Large intestine (tissue), 12 donors: ENCODE measurements at places on chromosomes 6 and 20.
A peak's percentile ranks its signal among the peaks of the same experiment; 100 is the strongest.

GRCh38 chr6:45454008-45454911 lies 76.5 kb upstream of the SUPT3H start:
- DNase-seq: no peak

GRCh38 chr20:46268662-46269061 lies 39.6 kb downstream of the CDH22 start:
- DNase-seq: no peak

GRCh38 chr20:56755201-56755600 lies 126.1 kb downstream of the TFAP2C start:
- DNase-seq: no peak

- DNase-seq: no peak
These were observed 12.7 kb downstream of the MYT1 start for GRCh38 chr20:64176971-64177370.

DNA sequence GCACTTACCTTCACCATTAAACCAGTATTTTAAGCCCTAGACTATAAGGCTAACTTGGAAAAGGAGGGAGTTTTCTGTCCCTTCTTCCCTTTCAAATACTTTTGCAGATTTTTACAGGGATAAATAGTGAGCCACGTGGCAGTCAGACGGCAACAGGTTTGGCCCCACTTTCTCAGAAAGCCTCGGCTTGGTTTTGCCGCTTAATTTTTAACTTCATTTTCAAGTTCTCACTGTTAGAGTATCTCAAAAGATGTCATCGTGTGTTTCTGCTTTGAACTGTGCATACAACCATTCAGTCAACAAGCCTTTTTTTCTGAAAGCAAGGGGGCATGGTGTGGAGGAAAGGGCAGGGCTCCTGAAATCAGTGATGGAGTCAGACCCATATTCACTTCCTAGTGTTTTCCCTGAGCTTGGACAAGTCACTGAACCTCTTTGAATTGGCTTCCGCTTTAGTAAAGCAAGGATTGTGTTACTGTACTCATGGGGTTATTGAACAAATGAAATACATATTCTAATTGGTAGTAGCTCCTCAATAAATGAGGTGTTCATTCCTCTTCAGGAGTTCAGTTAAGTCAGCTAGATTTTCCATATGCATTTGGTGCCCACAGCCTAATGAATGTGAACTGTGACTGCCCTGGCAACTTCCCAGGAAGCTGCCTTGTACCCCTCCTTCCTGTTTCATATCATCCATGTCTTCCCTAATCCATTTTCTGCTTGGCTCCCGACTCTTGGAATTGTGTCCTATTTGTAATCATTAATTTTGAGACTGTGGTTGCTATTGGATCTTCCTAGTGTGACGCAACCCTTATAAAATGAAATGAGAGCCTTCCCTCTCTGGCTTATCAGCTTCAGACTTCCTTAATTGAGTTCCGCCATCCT lies at the start of gene SLC17A2:
Gene SLC17A2, minus strand, starts transcription at position 160 of the 879 bp plus-strand sequence. CDS start 4,895 bp downstream, outside the sequence.
- DNase-seq: no peak

DNA sequence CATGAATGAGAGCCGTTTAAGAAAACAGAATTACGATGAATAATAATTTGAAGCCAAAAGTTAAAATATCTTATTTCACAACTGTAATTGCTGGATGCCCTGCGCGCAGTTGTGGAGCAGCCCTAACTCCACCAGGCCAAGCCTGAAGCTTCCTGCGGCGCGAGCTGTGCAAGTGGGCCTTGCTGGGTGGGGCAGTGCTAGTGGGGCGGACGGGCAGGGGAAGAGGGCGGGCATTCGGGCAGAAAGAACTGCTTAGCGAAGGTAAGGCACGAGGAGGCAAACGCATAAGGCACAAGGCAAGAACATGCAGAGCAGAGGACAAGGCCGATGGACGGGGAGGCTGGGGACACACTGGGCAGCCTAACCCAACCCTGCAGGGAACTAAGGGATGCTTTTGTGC lies 2.3 kb downstream of the HLA-DQB2 start:
- no peak for DNase-seq

DNA sequence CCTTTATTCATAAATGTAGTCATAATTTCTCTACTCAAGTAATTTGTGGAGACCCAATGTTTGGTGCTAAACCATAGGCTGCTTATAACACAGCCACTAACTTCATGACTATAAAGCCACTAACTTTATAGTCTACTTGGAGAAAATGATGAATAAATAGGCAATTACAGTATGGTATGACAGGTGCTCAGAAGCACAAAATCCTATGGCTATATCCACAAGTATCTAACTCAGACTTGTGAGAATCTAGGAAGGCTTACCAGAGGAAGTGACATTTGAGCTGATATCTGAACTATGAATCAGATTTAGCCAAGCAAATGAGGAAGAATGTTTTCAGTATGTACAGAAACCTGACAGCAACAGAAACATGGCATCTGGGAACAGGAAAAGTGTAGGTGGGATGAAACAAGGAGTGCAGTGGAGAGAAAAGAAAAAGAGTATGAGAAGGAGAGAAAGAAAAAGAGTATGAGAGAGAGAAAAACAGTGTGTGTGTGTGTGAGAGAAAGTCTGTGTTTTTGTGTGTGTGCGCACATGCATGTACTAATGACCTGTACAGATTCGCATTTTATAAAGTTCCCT lies 59.9 kb downstream of the REV3L start:
- no peak for DNase-seq

- DNase-seq: peak; percentile 16
These were observed 34.7 kb downstream of the KIF25 start for GRCh38 chr6:168032005-168032760.

GRCh38 chr6:78526432-78526831 lies 340.9 kb upstream of the IRAK1BP1 start:
- DNase-seq: no peak

- DNase-seq: no peak
These were observed 329.0 kb downstream of the GJA1 start for GRCh38 chr6:121764493-121764892.

DNA sequence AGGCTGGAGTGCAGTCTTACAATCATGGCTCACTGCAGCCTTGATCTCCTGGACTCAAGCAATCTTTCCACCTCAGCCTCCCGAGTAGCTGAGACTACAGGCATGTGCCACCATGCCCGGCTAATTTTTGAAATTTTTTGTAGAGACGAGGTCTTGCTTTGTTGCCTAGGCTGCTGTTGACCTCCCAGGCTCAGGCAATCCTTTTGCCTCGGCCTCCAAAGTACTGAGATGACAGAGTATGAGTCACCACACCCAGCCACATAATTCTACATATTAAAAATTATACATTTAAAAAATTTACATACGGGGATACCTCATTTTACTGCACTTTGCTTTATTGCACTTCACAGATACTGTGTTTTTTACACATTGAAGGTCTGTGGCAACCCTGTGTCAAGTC lies 115.1 kb downstream of the MAN1A1 start:
- no peak for DNase-seq

GRCh38 chr6:53269827-53270226 lies 78.9 kb downstream of the ELOVL5 start:
- DNase-seq: no peak

GRCh38 chr6:72382602-72383529 lies 239.0 kb upstream of the KCNQ5 start:
- no peak for DNase-seq

DNA sequence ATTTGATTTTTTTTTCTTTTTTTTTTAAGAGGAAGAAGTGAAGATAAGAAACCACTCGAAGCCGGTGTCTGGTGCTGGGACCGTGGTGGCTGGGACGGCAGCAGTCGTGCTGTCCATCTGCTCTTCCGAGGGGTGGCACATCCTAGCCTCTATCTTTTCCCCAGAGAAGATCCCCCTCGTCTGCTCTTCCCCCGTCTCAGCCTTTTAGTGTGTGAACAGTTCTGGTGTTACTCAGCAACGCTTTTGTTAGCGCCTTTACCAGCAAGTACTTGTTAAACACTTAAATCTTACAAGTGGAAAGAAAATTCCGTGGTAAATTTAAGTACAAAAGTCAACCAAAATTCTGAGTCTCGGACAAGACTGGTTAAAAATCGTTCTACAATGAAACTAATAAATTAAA lies 90.1 kb downstream of the RSPH3 start:
- DNase-seq: no peak

DNA sequence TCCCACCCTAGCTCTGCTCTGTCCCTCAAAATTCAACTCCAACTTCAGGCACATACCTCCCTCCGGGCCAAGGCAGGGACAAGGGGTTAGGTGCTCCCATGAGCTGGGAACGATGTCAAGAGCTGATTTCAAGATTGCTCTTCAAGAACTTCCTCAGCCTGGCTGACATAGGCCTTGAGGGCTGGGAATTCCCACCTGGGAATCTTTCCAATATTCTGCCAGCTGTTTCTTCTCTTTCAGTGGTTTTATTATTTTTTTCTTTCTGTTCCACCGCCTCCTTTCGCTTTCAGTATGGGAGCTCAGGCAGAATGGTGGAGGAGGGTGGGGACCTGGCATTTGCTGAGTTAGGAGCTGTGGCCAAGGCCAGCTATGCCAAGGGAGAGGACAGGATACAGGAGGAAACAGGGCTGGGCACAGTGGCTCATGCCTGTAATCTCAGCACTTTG lies 33.7 kb downstream of the SRSF3 start:
- DNase-seq: peak; percentile 66

GRCh38 chr20:53212018-53212417 lies 239.9 kb downstream of the TSHZ2 start:
- DNase-seq: no peak

GRCh38 chr6:12592634-12593033 lies 123.9 kb upstream of the PHACTR1 start:
- DNase-seq: no peak

GRCh38 chr6:109945091-109945490 lies 33.0 kb upstream of the GPR6 start:
- no peak for DNase-seq

- DNase-seq: no peak
These were observed 38.5 kb upstream of the MLIP start for GRCh38 chr6:54072635-54073313.

DNA sequence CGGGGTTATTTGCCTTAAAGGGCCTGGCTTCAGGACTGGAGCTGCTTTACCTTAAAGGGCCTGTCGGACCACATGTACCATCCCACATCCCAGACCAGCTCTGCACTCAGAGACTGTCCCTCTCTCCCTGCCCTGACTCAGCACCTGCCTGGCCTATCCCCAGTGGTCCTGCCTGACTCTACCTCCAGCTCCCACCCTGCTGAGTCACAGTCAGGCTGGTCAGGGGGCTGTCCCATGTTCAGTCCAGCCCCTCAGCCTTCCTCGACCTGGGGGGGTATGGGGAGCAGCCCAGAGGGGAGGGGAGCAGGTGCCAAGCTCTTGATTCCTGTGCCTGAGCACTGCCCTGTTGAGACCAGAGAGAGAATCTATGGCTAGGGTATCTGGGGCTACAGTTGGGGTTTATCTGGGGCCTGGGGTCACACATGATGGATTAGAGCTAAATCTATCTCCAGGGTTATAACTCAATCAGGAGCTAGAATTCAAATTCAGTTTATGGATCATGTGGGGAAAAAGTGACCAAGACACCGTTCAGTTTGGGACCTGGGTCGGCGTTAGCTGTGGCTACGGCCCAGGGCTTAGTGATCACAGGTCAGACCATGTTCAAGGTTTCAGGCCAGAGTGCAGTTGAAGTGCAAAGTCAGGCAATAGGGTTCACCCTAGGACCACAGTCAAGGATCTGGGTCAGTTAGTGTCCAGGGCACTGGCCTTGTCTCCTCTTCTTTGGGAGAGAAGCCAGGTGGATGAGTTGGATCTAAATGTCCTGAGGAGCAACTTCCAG lies 9.4 kb upstream of the TRIB3 start:
- no peak for DNase-seq

DNA sequence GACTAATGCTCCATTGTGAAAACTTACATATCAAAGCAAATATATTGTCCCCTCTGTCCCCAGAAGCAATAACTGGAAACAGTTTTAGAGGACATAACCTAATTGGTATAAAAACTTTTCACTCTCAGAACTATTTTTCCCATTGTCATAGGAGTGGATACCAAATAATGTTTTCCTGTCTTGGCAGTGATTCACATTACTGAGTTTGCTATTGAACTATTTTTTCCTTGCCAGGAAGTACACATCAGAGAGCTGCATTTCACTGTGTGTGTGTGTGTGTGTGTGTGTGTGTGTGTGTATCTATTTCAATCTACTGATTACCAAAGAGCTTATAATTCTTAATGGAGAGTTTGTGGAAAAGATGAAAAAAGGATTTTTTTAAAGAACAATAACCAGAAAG lies 45.4 kb downstream of the AKAP12 start:
- DNase-seq: no peak

DNA sequence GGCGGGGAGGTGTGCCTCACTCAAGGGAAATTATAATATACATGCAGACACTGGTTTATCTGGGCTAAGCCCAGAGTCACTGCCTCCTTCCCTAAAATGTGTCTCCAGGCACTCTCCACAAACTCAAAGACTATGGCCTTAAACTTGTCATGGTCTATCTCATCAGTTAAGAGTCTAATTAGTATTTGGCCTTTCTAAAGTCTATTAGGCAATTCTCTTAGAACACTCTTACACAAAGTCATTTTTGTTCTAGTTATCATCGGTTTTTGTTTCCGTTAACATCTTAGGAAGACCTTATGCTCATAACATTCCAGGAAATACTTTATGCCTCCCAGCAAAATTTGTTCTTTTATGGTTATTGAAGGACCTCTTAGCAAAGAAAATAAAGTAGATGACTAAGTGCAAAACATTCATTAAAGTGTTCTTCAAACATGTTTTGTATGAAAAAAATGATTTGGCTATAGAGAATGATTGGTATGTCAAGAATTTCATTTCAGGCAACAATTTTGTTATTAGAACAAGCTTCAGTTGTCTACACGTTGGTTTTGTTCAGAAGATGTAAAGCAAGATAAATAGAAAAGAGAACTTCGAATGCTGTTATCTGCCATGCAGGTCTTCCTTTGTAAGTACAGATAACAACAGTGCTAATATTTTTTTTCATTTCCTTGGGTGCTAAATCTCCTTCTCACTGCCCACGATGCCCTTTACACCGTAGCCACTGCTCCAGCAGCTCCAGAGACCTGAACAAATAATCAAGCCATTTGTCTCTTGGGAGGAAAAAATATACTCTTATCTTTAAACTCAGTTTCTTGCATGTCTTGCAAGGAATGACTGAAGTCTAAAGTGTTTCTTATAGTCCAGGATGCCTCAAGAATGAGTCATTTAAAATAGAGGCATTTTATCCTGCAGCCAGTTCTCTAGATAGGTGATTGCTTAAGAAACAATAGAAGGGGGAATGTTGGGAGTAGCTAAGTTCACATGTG lies 170.4 kb downstream of the HTR1B start:
- DNase-seq: peak; percentile 26

GRCh38 chr6:4973982-4974745 lies 29.7 kb downstream of the RPP40 start:
- no peak for DNase-seq

DNA sequence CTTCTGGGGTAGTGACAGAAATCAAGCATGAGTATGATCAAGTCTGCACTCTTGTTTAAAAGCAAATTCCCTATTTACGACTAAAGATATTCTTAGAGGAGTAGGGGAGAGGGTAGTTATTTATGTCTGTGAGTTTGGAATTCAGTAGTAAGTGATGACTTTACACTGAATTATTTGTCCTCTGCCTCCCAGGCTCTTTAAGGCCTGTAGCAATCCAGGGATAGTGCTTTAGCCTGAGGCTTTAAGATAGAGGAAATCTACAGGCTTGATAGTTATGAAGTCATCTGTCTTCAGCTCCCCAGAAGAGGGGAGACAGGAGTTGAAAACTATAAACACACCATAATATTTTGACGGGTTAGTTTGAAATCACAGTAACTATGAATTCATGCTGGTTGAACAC lies 664.5 kb downstream of the EPM2A start:
- no peak for DNase-seq
